Osteoblast (primary cell): ENCODE measurements at places on chromosomes 3 and 15. TPM values are rescaled to one million over a fixed set of nuclear protein-coding genes. Genes with fewer than 3 reads are reported as not detected.

DNA sequence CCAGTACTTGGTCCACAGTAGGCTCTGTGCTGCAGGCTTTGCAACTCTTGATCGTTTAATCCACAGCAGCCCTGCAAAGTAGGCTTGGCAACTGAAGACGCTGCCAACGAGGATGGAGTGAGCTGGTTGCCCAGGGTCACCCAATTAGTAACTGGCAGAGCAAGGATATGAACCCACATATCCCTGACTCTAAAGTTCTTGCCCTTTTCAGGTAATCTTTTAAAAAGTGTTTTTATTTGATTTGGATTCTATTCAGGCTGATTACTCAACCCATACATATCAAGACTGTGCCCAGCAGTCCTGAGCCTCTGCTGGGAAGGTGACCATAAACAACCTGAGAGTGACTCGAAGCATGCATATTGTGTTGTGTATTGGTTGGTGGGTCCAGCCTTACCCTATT lies 50.3 kb downstream of the PSMD6 start:
- peaks cover 13% of the 10 kb centered on the region for H3K36me3 ChIP-seq
- peaks cover 62% of the 10 kb centered on the region for H3K4me1 ChIP-seq
- DNase-seq, result no peak
- no peaks in the 10 kb centered on the region for H3K27me3 ChIP-seq
- H3K27ac ChIP-seq, result peak overlapping the region; percentile 65
- no peak overlapping the region for H3K4me3 ChIP-seq

DNA sequence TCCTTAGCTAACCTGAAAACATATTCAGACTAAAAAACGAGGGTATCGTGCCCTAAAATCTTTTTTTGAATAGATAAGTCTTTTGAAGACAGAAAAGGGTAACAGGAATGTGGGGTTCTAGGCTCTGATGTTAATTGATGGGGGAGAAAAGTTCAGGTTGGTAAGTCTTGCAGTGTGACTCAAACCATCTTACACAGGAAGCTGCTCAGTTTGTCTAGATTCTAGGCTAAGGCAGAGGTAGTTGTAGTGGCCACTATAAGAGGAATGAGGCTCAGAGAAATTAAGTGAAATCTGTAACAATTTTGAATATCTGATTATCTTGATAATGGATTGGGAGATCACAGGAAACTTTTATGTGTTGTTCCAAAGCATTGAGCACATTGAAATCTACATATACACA lies 267.9 kb downstream of the PDCD6IP start:
- H3K4me3 ChIP-seq, result no peak overlapping the region
- H3K27ac ChIP-seq, result no peak overlapping the region
- H3K36me3 ChIP-seq, result no peaks in the 10 kb centered on the region
- no peaks in the 10 kb centered on the region for H3K4me1 ChIP-seq

GRCh38 chr3:89565098-89565497 lies 457.7 kb downstream of the EPHA3 start:
- no peaks in the 10 kb centered on the region for H3K27me3 ChIP-seq
- H3K27ac ChIP-seq, result no peak overlapping the region
- H3K36me3 ChIP-seq, result no peaks in the 10 kb centered on the region
- no peak for DNase-seq

DNA sequence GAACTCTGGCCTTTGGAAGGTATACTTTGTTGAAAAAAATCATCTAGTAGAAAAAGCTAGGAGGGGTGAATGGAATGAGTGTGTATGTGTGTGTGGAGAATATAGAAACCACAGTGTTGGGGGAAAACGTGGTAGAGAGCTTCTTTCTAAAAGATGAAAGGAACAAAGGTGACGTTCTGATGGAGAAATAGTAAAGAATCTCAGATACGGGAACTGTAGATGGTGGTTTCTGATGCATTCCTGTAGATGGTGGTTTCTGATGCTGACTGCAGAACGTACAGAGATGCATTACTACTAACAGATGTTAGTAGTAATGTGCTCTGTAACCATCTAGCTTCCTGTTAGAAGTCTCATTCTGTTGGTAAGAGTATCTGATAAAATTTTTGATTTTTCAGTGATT lies 60.2 kb downstream of the VPS8 start:
- H3K4me3 ChIP-seq, result no peak overlapping the region
- H3K4me1 ChIP-seq, result no peaks in the 10 kb centered on the region
- no peak for DNase-seq

DNA sequence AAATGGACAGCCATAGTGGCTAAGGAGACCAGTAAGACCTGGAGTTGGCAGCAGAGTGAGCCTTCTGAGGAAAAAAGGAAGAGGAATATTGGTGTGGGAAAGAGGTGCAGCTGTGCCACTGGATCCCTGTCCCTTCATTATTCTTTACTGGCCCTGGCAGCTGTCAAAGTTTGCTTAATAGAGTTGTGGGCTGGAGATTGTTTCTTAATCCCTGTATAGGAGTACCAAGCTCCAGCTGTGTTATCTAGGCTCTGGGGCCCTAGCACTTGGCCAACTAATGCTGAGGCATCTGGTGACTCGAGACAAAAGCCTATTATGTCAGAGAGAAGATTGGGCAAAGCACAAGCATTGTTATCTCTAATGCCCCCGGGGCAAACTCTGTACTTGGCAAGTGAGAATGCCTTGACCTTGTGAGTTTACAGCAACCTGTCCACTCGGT lies 61.4 kb downstream of the ZNF609 start:
- H3K36me3 ChIP-seq, result no peaks in the 10 kb centered on the region
- H3K4me3 ChIP-seq, result no peak overlapping the region
- no peaks in the 10 kb centered on the region for H3K27me3 ChIP-seq
- peaks cover 24% of the 10 kb centered on the region for H3K4me1 ChIP-seq

CNTN3 gene
- 0.29 and 0.36 TPM in 2 replicates for total RNA-seq
